Stimulated activated CD8-positive, alpha-beta memory T cell treated with anti-CD3 and anti-CD28 coated beads, Interleukin-15, amount 100 ng/mL, for 24 hours (primary cell): ENCODE measurements at places on chromosomes 6 and 20.

DNA sequence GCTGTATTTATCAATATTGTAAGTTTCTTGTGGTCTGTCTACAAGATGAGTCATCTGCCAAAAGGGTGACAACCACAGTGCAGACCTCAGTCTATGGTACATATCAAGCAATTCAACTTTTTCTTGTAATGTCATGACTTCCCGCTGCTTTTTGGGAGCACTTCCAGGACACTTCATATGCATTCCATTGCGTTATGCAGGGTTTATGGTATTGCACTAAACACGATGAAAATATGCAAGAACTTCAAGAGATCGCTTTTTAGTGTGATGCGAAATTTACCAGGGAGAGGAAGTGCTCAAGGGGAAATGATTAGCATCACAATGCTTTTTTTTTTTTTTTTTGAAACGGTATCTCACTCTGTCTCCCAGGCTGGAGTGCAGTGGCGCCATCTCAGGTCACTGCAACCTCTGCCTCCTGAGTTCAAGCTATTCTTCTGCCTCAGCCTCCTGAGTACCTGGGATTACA, 166.5 kb downstream of the TFAP2A start:
- no peak for DNase-seq

DNA sequence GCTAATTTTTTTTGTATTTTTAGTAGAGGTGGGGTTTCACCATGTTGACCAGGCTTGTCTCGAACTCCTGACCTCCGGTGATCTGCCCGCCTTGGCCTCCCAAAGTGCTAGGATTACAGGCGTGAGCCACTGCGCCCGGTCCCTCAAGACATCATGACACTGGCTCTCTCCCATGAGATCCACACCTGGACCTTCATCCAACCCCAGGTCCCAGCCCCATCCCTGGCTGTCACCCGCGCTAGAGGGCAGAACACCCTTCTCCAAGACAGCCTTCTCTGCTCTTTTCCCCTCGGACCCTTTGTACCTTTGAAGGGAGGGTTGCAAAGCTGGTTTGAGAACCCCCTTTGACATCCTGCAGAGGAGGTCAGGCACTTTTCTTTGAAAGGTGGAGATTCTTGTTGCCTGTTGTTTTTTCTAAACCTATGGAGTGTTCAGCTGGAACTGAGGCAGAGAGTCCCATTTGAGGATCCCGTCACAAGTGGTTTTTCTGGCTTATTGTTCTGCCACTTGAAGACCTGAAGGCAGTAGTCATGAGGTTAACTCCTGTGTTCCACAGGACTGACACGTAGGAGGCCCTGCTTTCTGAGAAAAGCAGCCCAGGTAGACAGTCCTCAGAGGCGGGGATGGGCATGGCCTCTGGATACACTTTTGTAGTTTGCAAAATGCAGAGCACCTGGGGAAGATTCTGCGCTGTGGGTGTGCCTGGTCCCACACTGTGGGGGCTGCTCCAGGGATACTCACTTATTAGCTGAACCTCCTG, 171.1 kb upstream of the SNX9 start:
- no peak for DNase-seq

DNA sequence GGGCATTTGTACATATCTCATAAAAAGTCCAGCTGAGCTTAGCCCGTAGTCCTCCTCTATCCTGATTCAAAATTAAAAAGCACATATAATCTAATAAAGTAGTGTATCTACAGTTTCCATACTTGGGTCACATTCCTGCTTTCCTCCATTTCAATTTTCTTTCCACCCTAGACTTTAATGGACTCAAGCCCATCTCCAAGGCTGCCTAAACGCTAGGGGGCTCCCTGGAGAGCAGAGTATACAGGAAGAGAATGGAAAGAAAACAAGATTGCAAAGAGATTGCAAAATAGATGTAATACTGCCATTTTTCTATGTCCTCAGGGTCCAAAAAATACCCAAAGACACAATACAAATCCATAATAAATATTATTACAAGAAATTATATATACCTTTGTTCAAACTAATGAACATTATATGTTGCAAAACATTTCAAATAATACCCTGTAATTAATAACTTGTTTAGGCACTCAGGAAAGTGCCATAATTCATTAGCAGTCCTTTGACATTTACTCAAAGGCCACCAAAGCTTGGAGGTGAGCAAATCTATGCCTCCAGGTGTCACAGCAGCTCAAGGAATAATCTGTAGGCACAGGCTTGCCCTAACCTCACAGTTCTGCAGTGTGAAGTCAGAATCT, 2.4 kb upstream of the MCM3 start:
- DNase-seq: no peak

- DNase-seq: no peak
Measured at GRCh38 chr20:44884907-44885391, 556 bp upstream of the YWHAB start.

- DNase-seq: no peak
Measured at GRCh38 chr6:112149719-112150263, 62.4 kb downstream of the FAM229B start.

- peak; percentile 16 for DNase-seq
Measured at GRCh38 chr6:38638941-38639497, 710 bp downstream of the BTBD9 start.

GRCh38 chr6:70107852-70108629, 194.8 kb downstream of the COL9A1 start:
- no peak for DNase-seq

- DNase-seq: no peak
Measured at GRCh38 chr6:57173886-57174510, 1.9 kb downstream of the BAG2 start.
